ENCODE measurements at places on chromosomes 6 and 20.

DNA sequence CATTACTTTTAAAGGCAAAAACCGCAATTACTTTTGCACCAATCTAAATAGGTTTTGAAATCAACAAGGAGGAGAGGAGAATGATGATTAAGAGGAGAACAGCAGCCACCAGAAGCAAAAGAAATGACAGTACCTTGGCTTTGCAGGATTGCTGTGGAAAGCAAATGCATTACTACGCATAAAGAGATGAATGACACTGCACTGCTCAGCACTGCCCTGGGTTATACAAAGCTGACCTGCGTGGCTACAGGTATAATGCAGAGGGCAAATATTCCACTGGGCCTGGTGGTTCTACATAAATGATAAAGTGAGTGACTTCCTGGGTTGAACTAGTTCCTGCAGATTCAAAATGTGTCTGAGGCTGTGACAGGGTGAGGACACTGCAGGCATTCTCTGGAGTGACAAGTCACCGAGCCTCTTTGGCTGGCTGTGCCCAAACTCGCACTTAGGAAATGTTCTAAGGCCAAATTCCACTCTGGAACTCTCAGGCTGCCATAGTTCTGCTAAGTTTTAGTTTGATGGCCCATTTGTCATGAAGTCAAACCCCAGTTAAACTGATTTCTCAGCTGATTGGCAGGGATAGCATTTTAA is 78.6 kb downstream of the INSM1 start:
- no peak for DNase-seq

DNA sequence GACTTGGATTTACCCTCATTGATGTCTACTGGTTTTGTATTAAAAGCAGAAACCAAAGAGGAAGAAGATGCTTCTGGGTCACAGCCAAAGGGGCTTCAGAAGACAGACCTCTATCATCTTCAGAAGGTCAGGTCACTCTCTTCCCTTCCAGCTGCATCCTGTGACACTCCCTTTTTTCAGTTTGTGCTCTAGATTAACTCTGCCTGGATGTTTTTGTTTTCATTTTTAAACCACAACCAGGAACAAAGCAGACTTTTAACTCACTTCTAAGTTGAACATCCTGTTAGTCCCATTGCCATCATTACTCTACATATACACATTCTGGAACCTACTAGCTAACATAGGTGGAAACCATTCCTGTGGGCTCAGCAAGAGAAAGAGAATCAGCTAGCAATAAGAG is 45.2 kb downstream of the AKIRIN2 start:
- DNase-seq: no peak

GRCh38 chr6:140957386-140957785 is 1175.3 kb upstream of the GJE1 start:
- DNase-seq: no peak

- no peak for DNase-seq
Measured at GRCh38 chr6:162829013-162829742, 101.4 kb downstream of the PACRG start.

- no peak for DNase-seq
Measured at GRCh38 chr6:51951924-51952323, 135.5 kb downstream of the PKHD1 start.

GRCh38 chr20:63846888-63847236 is 14.4 kb upstream of the ABHD16B start:
- no peak for DNase-seq

DNA sequence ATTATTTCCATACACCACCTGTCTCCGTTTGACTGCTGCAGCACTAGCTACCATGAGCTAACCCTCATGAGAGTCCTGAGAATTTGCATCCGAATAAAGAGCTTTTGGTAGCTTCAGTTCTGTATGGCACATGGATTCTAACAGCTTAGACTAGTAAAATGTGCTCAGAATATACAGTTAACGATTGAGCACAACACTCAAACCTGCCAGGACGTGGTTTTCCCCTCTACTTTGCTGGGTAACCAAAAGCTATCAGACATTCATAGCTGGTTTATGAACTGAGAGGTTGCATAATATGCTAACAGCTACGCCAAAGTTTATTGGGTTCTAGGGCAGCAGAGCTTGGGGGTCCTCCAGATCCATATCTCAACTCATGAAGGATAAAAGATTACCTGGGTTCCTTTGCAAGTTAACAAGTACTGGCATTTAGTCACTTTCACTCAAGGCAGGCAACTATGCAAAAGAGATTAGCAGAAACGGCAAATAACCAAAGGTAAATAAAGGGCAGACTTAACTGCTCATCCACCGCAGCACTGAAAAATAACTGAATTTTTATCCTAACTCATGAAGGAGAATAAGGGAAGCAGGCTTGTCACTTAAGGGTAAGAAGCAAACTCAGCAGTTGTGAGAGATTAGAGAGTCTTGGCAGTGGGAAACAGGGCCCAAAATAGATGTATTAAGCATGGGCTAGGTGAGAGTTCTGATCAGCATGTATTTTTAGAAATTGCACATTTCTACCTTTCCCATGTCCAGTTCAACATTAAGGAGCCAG is 29.4 kb downstream of the NUDT3 start:
- no peak for DNase-seq

- no peak for DNase-seq
Measured at GRCh38 chr20:1474817-1475603, 8.4 kb upstream of the NSFL1C start.

DNA sequence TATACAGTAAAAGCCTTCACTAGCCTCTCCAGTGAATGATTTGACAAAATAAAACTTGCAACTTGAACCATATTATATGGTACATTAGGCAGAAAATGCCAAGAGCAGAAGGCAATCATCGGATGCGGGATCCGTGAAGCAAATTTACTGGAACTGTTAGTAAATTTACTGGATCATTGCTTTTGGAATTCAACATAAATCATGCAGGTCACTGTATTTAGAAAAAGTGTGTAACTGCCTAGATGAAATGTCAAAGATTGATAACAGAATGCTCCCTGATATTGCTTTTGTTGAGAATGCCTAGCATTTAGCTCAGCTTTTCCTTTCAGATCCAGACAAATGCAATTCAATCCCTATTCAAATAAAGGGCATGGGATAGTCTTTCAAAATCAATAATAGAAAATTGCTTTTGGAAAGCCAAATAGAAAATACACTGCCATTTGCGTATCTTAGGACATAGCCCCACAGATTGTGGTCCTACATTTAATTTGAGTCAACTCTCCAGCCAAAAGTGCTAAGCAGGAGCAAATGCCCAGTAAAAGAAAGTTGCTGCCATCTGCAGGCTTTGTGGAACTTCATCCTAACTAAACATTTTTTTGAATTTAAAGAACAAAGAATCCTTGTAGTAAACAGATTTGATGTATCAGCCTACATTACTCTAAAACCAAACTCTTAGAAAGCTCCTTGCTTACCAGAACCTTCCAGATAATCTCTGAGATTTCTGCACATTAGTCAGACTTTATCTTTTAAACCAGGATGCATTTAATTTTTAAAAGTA is 109.5 kb upstream of the HSF2 start:
- DNase-seq: no peak

GRCh38 chr20:32538526-32538939 is 46.6 kb downstream of the NOL4L start:
- DNase-seq: no peak

DNA sequence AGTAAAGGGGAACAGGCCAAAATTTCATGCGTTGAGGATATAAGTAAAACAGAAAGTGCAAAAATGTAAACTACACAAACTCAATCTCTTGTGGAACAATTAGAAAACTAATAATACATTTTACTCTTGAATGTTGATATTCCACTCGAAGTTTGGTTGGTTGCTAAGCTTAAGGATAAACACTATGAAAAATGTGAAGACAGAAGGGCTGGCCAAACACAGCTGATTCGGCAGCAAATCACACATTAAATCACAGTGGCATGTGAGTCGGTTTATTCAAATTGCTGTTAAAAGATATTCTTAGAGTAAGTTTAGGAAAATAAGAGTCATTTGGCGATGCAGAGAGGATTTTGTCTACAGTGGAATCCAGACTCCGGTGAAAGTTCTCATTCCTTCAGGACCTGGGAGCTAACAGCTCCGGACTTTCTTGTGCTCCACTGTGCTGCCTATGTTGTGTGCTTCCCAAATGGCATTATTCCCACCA is 1.4 kb upstream of the EPM2A start:
- DNase-seq: no peak

DNA sequence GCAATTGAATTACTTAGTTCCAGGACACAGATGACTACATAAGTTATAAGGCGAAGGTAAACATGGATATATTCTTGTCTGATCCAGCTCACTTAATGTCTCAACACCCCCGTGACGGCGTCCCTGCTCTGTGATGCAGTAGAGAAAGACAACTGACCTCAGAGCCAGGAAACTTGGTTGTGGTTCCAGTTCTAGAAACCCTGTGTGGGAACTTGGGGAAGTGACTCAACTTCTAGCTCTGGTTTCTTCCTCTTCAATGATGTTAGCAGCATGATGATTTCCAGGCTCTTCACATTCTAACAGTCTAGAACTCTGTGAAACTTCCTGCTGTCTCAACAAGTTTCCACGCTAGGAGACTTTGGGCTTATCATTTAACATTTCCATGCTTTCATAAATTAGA is 18.4 kb downstream of the LAMA4 start:
- DNase-seq: no peak

GRCh38 chr6:54646951-54647664 is 199.5 kb upstream of the FAM83B start:
- DNase-seq: no peak

GRCh38 chr20:34956751-34957472 is 1.2 kb downstream of the MYH7B start:
- DNase-seq: no peak

- no peak for DNase-seq
Measured at GRCh38 chr6:82248273-82248735, 760 bp upstream of the IBTK start.

GRCh38 chr20:46011631-46012482 is 3.1 kb downstream of the MMP9 start:
- no peak for DNase-seq

- no peak for DNase-seq
Measured at GRCh38 chr6:163347021-163347446, 67.5 kb upstream of the QKI start.

DNA sequence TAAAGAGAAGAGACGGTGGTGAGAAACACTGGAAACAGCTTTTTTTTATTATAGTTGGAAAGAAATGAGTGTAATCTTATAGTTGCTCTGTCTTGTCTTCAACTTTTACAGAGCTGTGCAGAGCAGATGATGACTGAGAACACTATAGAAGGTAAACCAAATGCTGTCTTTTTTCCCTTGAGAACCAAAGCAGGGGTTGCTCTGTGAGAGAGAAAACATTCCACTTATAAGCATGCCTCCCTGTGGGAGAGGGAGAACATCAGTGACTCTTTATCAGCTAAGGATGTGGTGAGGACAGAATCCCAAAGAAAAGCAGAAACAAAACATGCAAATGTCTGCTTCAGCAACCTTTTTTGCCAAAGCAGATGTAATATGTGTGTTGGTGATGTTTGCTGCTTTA is 179.3 kb upstream of the HDDC2 start:
- DNase-seq: no peak

- no peak for DNase-seq
Measured at GRCh38 chr6:88077305-88077704, 29.7 kb downstream of the SPACA1 start.

GRCh38 chr6:41191569-41191968 is 9.4 kb downstream of the TREML2 start:
- DNase-seq: peak; percentile 38

GRCh38 chr20:60117065-60117464 is 158.8 kb downstream of the CDH26 start:
- DNase-seq: no peak

GRCh38 chr20:34806255-34806654 is 19.2 kb downstream of the NCOA6 start:
- DNase-seq: no peak

DNA sequence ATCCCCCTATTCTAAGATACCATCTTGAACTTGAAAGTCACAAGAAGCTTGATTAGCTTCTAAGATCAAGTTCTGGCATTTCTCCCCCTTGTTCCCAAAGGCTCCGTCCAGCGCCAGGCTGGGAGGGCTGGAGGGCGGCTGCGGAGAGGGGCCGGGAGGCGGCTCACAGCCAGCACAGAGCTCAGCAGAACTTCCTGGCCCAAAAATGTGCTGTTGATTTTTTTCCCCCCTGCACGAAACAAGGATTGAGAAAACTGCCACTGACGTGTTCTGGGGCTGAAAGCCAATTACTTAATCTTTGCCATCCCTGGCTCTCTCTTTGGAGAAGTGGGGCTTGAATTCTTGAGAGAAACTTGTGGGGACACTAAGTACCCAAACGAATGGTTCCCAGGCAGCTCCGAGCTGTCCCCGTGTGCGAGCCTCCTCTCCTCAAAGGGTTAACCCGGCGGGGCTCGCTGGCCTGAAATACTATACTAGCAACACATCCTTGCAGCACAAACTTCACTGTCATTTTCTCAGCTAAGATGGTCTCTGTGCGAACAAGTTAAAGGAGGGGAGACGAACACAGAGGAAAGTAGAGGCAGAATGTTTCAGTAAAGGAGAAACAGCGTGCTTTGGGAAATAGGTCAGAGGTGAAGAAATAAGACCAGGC is 452 bp downstream of the TRAF3IP2 start:
- DNase-seq: peak; percentile 8

- DNase-seq: no peak
Measured at GRCh38 chr6:88220493-88220892, 54.3 kb upstream of the CNR1 start.

- no peak for DNase-seq
Measured at GRCh38 chr20:44001667-44002596, 87.3 kb downstream of the TOX2 start.

DNA sequence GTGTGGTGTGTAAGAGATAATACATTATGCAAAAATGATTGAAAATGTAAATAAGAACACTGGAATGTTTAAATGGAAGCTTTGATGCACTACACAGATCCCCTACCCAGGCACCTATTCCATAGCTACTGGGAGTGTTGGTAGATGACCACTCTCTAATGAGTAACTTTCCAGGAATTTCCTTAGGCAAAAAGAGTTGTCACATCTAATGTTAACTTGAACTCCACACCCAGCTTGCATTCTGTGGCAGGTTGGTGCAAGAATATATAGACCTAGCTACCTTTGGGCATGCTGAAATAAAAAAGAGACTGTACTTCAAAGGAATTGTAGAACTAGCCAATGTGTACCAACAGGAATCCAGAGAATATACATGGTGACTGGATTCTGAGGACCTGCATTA is 1254.2 kb upstream of the EYS start:
- no peak for DNase-seq

- DNase-seq: peak; percentile 64
Measured at GRCh38 chr6:90411292-90411781, 114.7 kb upstream of the BACH2 start.

DNA sequence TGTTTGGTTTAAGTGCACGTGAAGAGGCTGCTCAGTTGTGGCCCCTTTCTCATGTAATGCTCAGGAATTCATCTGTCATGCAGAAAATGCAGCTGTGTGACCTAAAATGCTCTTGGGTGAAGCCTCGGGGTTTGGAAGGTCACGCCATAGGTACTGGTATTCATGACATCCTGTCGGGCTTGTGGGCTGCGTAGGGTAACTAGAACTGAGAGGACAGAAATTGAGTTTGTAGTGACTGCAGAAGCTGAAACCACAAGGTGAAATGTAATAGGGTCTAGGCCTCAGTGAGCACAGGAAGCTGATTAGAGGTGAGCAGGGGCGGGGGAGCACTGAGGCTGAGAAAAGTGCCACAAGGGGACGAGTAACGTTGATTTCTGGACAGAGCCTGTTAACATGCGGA is 128.8 kb downstream of the SOBP start:
- DNase-seq: peak; percentile 19
